SK-N-MC (cell line): ENCODE measurements at places on chromosomes 5 and 9.

- no peak for DNase-seq
Measured at GRCh38 chr5:82290908-82291307, 12.8 kb upstream of the RPS23 start.

DNA sequence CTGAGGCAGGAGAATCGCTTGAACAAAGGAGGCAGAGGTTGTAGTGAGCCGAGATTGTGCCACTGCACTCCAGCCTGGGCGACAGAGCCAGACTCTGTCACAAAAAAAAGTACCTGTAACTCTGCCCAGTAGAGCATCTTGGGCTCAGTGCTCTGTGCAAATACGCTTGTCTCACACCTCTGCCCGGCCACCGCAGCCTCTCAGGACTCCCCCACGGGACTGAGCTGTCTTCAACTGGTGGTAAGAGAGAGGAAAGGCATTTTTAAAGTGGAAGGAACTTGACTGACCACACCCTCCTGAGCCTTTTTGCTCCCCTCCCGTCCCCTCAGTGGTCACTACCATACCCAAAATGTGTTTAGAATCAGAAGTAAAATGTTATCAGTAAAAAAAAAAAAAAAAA is 174.3 kb upstream of the PIK3R1 start:
- DNase-seq, result no peak

DNA sequence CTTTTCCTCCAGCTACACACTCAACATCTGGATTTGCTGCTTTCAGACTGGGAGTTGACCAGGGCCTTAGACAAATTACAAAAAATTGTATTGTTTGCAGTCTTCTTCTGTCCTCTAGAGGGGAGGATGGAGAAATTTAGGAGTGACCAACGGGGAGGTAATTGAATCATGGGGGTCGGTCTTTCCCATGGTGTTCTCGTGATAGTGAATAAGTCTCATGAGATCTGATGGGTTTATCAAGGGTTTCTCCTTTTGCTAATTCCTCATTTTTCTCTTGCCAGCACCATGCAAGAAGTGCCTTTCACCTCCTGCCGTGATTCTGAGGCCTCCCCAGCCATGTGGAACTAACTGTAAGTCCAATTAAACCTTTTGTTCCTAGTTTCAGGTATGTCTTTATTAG is 4.2 kb downstream of the IFNA8 start:
- no peak for DNase-seq

GRCh38 chr5:157719245-157719644 is 12.0 kb upstream of the THG1L start:
- no peak for DNase-seq

GRCh38 chr5:21125238-21125983 is 1137.4 kb upstream of the CDH18 start:
- DNase-seq, result no peak

DNA sequence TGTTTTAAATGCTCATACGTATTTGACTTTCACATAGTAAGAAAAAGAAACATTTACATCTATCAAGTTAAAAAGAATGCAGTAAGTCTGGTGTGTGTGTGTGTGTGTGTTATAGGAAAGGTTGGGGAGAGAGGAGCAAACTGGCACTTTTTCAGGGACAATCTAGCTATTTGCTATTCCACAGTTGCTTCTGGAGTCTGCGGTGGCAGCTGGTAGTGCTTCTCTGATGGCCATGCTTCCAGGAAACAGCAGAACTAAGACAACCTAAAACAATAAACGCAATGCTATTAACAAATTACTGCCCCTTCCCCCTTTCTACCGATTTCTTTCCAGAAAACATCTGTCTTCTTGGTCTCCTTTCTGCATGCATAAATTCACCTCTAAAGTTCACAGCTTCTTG is 70.0 kb upstream of the CDH10 start:
- no peak for DNase-seq

- no peak for DNase-seq
Measured at GRCh38 chr9:353077-353476, 138.4 kb downstream of the DOCK8 start.

DNA sequence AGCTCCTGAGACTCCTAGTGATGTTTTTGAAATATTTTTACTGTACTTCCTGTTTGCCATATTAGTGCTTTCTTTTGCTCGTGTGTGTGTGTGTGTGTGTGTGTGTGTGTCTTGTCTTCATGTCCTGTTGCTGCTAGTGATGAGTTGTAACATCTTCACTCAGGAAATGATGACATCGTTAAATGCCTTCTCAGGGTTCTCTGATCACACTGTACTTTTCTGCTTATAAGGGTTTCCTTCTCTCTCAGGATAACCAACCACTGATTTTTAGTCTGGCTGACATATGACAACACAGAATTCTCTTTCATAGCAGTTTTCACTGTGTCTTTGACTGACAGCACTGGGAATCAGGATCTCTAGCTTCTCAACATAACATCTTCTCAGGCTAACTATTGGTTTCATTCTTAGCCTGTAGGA is 16.1 kb downstream of the SV2C start:
- DNase-seq, result no peak

DNA sequence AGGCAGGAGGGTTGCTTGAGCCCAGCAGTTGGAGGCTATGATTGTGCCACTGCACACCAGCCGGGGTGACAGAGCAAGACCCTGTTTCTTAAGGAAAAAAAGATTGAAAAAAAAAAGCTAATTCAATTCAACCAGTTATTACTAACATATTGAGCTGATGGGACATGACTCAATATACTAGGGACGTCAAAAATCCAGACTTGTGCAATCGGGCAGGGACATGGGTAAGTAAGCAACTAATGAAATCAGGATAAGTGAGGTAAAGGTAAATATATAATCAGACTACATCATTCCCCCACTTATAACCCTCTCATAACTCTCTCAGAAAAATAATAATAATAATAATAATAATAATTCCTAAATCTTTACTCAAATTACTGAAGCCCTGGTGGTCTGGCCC is 975 bp upstream of the HAVCR1 start:
- DNase-seq, result no peak

- DNase-seq, result no peak
Measured at GRCh38 chr5:21810737-21811316, 1042.3 kb downstream of the CDH12 start.

DNA sequence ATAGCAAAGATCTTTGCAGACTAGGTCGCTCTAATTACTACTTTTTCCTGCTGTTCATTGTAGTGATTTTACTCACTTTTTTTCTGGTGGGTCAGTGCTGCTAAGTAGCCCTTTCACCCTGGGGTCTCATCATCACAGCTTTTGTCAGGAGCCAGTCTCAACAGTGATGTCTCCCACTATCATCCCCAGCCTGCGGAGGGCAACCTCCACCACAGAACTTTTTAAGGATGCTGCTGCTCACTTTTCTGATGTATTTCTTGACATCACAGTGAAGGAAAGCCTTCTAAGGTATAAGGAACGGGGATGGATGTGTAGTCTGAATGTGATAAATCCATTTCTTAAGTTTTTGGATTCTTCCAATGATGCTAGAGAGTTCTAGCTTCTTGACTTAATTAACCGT is 242.5 kb upstream of the RIOK2 start:
- DNase-seq, result no peak

GRCh38 chr5:117013280-117013877 is 438.8 kb upstream of the SEMA6A start:
- no peak for DNase-seq

DNA sequence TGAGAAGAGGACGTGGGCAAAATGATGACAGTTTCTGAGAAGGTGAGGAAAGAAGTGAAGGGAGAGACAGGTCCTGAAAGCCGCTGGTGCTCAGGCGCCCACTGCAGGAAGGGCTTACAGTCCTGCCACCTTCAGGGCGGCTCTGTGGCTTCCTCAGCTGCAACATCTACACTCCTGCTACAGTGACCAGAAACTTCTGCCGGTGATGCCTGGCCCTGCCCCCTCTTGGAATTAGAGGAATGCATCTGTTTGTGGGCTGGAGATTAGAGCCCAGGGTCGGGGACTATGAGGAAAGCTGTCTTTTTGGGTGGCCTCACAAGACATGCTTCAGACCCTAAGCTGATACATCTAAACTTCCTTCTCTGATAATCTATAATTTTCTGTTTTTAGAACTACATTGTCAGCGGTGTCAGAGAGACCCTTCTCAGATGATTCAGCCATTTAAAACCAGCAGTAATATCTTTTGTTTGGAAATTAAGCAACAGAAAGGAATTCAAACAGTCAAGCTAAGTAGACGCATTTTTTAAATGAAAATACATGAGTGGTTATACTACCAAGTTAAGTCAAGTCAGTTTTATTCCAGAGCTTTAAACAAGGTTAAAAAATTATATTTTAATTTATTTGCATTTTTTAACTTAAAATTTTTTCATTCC is 30.4 kb downstream of the PRDM6 start:
- DNase-seq, result no peak

- no peak for DNase-seq
Measured at GRCh38 chr5:165573445-165573844, 2068.0 kb downstream of the MAT2B start.

- DNase-seq, result no peak
Measured at GRCh38 chr9:133839822-133840329, 101.7 kb upstream of the SARDH start.

DNA sequence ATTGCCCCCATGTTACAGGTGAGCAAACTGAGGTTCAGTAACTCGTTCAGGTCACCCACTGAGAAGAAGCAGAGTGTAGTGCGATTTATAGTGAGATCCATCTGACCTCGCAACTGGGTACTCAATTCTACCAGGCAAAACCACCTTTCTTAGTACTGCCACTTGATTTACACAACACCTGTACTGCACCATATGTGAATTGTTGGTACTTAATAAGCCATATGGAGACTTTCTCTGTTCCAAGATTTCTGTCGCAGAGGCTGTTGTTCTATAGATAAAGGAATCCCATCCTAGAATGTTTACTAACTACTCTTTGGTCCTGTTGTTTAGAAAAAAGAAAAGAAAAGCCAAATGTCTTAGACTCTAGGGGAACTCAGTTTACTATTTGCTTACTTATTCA is 287.5 kb downstream of the KCTD16 start:
- no peak for DNase-seq

- DNase-seq, result no peak
Measured at GRCh38 chr5:165157219-165157618, 1651.8 kb downstream of the MAT2B start.

- DNase-seq, result no peak
Measured at GRCh38 chr5:128196791-128197190, 113.2 kb downstream of the SLC12A2 start.

- no peak for DNase-seq
Measured at GRCh38 chr5:151199581-151200185, 24.2 kb downstream of the CCDC69 start.

DNA sequence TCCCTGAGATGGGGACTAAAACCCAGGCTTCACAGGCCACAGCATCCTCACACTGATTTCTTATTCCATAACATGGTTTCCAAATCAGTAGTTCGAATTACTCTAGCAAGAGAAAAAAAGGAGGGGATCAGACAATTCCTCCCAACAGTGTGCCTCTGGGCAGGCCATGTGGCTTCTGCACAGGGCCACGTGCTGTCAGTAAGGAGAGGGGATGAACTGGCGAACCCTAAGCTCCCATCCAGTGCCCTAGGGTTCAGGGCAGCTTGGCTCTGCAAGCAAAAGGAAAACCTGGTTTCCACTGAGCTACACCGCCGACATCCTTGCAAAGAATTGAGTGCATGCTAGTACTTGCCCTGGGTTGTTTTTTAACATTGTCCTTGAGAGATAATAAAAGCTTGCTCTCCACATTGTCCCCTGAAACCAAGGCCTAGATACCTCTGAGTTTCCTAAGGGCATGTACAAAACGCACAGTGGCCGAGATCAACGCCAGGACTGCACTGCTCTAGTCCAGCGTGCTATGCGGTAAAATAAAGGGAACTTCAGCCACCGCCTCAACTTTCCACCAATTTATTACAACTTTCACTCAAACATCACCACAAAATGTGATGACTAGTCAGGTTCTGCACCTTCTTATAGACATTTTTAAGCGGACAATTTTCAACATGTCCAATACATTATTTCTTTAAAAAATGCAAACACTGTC is 4.5 kb downstream of the CAMSAP1 start:
- DNase-seq, result no peak

DNA sequence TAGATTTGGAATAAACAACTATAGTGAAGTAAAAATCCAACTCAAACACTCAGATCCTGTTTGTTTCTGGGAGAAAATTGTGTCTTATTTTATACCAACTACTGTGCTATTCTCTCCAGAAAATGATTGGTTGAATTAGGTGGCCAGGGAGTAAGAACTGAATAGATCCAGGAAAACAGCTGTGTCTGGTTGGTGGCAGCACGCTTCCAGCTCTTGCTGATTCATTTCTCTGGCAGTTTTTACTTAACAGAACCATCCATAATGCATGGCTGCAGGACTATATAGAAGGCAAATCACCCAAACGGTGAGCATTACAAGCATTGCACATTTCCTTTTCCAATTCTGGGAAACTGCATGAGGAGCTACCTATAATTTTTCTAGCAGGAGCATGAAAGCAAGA is 29.5 kb downstream of the DMAC1 start:
- DNase-seq, result no peak

GRCh38 chr9:8679371-8679822 is 879.8 kb upstream of the DMAC1 start:
- DNase-seq, result no peak

GRCh38 chr9:99918134-99918533 is 11.7 kb downstream of the STX17 start:
- DNase-seq, result no peak

DNA sequence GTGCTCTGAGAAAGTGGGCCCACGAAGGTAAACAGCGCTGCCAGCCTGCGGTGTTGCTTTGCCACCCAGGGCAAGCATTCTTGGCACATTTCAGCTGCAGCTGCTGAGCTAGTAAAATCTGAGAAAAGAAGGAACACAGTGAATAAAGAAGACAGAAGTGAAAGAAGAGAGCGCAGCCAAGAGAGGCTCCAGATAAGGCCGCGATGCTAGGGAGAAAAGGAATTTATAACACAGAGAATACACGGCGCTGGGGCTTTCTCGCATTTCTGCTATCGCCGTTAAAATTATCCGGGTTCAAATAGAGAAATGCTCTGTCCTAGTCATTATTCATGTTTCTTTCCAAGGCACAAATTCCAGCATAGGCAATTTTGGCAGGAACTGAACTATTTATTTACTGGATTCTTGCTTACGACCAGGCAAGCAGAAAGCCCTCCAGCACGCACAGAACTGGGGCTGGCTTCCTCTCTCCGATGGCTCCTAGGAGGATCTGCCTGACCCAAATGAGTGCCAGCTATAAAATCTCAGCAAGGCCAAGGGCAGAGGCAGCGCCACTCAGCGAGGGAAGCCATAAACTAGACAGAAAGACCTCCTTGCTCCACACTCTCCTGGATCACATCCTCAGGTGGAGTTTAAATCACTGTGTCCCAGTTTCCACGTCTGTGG is 111.2 kb downstream of the ATPSCKMT start:
- no peak for DNase-seq

DNA sequence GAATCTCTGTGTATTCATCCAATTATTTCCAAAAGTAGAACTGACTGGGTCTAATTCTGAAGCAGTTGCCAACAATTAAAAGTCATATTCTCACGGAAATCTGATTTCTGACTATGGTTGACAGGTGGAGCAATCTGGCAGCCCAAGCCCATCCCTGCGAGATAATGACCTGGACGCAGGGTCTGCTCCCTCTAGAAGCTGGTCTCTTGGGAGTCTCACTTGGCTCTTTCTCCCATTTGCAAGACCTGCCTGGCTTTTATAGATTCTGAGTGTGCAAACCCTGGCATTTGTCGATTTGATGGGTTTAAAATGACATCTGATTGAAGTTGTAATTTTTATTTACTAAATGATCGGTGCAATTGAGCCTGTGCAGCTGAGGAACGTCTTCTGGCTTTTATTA is 49.4 kb upstream of the NEURL1B start:
- DNase-seq, result no peak
